ENCODE measurements at places on chromosomes 3 and 15.
A peak's percentile ranks its signal among the peaks of the same experiment; 100 is the strongest.

- DNase-seq, result no peak
Observed at GRCh38 chr3:160809453-160809852, 53.4 kb downstream of the PPM1L start.

DNA sequence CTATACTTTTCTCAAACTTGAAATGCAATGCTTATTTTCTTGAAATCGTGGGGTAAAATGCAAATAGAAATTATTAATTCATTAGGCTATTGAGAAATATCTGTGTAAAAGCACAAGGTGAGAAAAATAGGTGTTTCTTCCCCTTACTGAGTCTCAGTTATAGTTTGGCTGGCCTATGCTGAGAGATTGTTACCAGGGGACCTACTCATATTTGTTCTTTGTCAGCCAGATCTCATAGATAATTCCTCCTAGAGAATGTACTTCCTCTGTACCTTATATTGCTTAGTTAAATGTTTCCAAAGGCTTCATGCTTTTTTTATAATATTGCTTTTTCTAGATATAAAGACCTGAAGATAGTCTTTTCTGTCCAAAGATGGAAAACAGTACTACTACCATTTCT lies 60.0 kb upstream of the TRPC1 start:
- DNase-seq, result no peak

GRCh38 chr3:187737368-187738070 lies 7.7 kb downstream of the BCL6 start:
- DNase-seq, result peak; percentile 82

DNA sequence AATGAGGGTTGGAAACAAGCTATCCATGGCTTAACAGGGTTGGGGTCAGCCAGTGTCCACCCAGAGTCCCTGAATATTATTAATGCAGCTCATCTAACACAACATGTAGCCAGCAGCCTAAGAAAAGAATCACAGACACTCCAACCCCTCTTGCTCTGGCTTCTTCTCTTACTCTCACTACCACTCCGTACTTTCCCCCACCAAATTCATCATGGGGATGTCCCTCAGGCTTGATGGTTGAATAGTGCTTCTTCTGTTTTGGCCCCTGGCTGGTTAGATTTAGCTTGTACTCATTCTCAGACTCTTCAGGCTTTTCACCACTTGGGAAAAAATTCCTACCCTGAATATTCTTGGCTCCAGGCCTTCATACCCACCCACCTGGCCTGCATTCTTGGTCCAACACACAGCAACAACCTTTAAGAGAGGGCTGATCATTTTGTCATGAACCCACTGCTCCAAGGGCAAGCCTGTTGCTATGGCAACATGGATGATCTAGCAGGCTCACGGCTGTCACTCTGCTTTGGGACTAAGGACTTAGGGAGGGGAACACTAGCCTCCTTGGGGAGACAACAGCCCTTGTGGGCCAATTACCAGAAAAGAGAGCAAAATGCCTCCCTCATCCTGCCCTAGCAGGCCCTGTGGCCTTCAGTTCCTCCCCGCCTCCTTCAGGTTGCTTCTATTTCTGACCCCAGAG lies 9.4 kb upstream of the MED12L start:
- no peak for DNase-seq

- no peak for DNase-seq
Observed at GRCh38 chr15:80151148-80151547, 1.7 kb upstream of the FAH start.

DNA sequence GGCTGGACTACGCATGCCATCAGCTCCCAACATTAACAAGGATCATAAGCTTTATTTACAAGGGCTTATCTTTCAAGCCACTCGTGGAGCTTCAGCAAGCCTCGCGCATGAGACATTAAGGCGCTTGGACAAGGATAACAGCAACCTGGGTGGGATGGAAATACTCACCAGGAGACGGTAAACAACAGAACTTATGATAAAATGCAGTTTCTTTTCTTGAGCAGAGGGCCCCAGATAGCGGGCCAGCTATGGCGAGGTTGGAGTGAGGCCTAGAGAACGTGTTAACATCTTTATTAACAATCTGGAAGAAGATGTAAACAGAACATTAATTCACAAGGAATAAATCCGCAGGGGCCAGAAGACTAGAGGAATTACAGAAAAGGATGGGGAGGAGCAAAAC lies 158.2 kb downstream of the NTRK3 start:
- DNase-seq, result no peak

DNA sequence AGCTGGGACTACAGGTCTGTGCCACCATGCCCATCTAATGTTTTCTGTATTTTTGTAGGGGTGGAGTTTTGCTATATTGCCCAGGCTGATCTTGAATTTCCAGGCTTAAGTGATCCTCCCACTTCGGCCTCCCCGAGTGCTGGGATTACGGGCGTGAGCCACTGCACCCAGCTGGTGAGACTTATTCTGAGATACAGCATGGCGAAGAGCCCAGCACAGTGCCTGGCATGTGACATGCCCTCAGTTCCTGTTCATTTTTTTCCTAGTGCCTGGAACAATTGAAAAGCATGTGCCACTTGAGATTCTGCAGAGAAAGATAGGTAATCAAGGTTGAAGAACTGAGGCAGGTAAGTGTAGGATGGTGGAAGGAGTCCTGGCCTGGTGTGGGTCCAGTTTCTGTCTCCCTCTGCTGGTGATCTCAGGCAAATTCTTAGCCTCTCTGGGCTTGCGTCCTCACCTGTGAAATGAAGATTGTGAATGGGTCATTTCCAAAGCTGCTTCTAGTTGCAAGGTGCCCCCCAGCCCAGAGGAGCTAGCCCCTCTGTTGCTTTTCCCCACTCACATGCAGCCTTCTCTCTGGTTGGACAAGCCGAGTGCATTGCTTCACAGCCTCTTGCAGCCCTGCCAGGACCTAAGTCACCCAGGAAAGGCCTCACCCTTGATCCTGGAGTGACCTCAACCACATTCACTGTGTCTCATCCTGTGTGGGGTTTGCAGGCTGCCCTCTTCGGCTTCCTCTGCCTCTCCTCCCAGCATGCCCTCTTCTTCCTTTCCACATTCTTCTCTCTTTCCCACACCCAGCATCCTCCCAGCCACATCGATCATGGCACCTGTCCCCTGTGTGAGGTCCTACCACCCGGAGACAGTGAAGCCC lies 4.3 kb upstream of the RHCG start:
- DNase-seq, result no peak

DNA sequence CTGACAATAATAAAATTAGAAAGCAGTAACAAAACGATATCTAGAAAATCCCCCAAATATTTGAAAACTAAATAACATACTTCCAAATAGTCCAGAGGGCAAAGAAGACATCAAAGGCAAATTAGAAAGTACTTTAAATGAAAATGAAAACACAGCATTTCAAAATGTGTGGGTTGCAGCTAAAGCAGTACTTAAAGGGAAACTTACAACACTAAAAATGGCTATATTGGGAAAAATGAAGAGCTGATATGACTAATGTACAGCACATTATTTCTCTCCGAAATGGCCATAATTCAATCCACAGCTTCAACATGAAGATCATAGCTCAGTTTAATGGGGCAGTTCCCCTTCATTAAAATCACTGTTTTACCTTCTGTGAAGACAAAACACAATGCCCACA lies 71.9 kb downstream of the FBXL22 start:
- DNase-seq, result no peak

GRCh38 chr3:100289339-100289738 lies 28.5 kb downstream of the TBC1D23 start:
- DNase-seq, result no peak

DNA sequence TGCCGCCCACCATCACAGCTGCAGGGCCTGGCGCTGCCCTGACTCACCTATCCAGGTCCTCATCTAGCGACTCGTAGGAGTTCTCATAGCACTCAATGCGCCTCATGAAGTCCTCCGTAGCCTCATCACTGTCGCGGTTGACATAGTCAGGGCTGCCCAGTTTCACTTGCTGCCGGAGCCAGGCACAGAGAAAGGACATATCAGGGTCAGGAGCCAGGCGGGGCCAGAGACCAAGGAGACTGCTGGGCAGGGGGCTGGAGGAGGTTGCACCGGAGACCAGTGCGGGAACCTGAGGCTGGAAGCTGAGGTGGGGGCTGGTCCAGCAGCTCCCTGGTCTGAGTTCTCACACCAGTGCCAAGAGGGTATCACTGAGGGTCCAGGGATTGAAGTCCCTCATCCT lies 18.2 kb downstream of the PFKFB4 start:
- DNase-seq, result no peak
